Stimulated activated CD8-positive, alpha-beta memory T cell treated with anti-CD3 and anti-CD28 coated beads, Interleukin-4, amount 100 ng/mL, for 24 hours (primary cell): ENCODE measurements at places on chromosomes 6 and 20.
A peak's percentile ranks its signal among the peaks of the same experiment; 100 is the strongest.

DNA sequence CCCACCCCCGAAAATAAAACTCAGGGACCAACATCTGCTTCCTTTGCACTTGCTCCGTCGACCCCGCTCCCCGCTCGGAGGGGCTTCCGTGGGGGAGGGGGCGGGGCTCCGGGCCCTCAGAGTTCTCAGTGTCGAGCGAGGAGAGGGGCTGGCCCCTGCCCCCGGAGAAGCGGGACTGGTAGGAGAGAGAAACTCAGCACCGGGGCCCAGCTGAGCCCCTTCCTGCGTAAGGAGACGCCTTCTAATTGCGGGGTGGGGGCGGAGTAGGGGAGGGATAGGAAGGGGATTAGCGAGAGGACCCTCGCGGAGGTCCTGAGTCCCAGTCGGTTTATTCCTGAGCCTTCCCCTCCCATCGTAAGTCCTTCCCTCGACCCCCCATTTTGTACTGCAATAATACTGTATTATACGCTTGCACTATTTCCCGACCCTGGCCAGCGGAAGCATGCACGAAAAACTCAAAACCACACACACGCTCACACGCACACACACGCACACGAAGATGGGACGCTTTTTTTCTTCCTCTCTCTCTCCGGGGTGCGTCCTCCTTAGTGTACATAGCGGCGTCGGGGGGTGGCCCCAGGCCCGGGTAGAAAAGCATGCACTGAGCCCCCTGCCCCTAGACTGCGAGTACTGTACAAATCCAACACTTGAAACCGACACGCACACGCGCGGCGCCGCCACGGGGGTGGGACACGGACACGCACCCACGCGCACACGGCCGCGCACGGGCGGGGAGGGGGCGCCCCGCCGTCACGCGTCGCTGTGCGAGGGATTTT lies 22.1 kb upstream of the SLC22A7 start:
- DNase-seq, result no peak

DNA sequence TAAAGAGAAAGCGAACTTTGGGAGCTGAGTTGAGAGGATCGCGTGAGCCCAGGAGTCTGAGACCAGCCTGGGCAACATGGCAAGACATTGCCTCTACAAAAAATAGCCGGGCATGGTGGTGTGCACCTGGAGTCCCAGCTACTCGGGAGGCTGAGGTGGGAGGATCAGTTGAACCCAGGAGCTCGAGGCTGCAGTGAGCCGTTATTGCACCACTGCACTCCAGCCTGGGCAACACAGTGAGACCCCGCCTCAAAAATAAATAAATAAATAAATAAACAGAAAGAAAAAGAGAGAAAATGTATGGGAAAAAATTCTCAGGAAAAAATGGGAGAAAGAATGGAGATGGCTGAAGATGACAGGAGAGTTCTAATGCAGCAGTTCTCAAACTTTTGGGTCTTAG lies 2.5 kb downstream of the C20orf202 start:
- no peak for DNase-seq

- no peak for DNase-seq
Observed at GRCh38 chr6:43759136-43759906, 10.7 kb upstream of the VEGFA start.

- no peak for DNase-seq
Observed at GRCh38 chr20:16014436-16014835, 558.8 kb downstream of the KIF16B start.

DNA sequence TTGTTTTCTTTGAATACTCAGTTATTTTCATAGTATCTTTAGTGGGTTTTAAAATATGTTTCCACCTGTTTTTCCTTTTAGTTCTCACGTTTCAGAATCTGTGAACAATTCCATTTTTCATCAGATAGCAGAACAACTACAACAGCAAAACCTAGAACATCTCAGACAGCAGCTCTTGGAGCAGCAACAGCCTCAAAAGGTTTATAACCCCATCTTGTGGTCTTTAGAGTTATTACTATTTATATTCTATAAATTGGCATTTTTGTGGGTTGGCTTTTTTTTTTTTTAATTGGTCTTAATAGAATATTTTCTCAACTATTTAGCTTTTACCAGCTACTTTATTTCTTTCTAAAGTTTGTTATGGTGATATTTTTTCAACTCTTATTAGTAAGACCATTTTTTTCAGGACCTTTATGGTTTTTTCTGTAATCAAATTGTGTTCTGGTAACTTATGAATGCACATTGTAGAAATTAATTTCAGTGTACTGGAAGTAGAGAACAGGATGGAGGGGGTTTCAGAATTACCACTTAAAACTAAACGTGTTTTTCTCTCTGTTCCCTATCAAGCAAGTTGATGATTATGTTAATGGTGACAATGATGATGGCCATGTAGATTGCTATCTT lies 72.2 kb downstream of the SCAF8 start:
- no peak for DNase-seq

DNA sequence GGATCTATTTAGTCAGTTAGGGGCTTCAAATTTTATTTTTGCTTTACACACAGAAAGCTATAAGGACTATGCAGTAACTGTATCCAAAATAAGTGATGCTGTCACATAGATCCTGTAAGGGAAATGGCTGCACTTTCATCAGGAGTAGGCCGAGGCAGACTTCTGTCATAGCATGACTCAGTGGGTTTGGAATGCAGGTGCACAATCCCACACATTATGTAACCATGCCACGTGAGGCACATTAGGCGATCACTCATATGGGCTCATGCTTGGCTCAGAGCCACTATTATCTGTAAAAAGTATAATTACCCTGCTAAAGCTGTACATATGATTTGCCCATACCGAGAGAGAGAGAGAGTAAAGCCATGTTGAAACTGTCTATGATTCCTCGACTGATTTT lies 1189.4 kb upstream of the EYS start:
- DNase-seq, result no peak

DNA sequence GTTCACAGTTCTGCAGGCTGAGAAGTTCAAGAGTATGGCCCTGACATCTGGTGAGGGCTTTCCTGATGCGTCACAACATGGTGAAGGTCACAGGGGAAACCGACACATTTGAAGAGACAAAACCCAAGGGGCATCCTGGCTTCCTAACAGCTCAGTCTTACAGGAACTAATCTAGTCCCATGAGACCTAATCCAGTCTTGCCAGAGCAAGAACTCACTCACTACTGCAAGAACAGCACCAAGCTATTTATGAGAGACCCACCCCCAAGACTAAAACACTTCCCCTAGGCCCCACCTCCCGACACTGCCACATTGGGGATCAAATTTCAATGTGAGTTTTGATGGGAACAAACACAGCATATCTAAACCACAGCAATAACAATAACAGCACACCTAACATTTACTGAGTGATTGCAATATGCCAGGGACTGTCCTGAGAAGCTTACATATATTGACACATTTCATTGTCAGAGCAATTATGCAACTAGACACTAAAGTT lies 46.6 kb downstream of the TPBG start:
- DNase-seq, result no peak

- no peak for DNase-seq
Observed at GRCh38 chr6:30937265-30937664, 3.5 kb upstream of the MUCL3 start.

DNA sequence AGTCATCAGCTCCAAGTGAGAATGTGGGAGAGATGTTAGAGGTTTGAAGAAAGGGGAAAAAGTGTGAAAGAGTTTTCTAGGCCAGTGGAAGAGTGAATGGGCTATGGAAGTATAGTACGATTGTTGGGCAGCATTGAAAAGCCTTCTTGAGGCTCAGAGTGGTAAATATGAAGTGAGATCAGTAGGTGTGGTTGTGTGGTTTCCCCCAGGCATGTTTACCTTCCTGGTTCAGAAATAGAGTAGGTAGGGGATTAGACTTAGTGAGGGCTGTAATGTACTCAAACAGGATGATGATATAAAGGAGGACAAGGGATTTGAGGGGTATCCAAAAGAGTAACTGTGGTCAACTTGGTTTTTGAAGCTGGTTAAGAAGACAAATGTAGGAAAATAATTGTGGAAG lies 3.7 kb downstream of the MLIP start:
- DNase-seq, result no peak

DNA sequence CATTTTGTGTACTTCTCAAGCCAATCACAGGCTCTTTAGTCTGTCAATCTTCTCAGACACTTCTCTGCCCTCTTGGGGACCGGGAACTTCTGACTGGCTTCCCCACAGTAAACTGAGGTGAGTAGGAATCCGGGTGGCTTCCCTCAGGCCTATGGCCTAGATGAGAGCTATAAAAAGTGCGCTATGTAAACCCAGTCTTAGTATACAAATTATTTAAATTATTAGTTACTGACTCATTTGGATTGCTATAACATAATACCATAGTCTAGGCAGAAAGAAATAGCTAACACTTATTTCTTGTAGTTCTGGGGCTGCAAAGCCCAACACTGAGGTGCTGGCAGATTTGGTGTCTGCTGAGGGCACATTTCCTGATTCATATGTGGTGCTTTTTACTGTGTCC lies 109.2 kb upstream of the MCHR2 start:
- DNase-seq, result no peak

DNA sequence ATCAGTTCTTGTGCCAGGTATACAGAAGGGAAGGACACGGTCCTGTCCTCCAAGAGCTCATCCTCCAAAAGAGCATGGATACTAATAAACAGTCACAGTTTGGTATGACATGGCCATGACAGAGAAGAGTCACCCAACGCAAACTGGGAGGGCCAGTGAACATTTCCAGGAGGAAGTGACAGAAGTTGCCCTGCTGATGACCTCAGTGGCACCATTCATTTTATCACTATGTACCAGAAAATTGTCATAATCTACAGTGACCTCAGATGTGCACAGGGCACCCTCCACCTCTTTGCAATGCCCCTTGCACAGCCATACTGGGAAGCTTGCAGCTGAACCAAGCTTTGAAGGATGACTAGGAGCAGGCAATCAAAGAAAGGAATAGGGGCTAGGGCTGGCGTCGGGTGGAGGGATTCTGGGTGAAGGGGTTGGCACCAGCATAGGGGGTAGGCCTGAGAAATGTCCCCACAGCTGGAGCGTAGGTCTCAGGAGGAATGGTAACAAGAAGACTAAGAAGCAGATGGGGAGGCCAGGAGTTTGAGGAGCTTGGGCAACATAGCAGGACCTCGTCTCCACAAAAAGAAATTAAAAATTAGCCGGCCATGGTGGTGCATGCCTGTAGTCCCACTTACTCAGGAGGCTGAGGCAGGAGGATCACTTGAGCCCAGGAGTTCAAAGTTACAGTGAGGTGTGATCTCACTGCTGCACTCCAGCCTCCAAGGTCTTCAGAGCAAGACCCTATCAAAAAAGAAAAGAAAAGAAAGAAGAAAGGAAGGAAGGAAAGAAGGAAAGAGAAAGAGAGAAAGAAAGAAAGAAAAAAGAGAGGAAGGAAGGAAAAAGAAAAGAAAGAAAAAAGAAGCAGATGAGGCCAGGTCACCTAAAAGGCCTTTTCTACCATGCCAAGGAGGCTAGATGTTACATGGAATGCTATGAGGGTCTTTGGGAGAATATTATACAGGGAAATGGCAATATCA lies 65.3 kb upstream of the SNX9 start:
- DNase-seq, result no peak

GRCh38 chr6:107576852-107577251 lies 86.9 kb downstream of the SOBP start:
- no peak for DNase-seq

- no peak for DNase-seq
Observed at GRCh38 chr6:11128608-11129007, 17.1 kb upstream of the ERVFRD-1 start.

DNA sequence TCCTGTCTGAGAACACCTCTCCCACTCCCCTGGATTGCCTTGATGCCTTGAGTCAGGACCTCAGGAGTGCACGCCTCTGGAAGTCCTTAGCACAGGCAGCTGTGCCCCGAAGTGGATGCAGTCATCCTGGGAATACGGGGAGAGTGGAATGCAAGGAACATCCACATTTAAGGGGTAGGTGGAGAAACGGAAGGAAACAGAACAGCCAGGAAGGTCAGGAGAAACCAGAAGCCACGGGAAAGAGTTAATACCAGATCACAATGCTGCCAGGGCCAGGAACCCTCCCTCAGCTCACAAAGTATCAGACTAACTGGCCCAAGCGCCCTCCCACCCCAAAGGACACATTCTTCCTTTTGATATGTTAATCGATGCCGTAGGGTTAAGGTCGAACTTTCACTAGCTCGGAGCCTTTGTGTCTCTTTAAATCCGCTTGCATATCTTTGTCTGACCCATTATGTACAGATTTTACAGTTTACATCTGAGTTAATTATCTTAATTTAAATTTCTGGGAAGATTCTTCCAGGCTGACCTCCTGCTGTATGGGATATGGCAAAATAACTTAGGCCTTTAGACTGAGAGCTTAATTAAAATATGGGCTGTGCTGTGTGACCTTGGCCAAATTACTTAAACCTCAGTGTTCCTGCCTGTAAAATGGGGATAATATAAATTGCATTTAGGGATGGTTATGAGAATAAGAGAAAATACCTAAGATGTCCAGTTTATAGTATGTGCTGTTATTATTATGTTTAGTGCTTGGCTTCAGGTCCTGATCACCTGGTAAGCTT lies 24.0 kb upstream of the CCND3 start:
- no peak for DNase-seq

- no peak for DNase-seq
Observed at GRCh38 chr6:113909224-113909856, 52.2 kb downstream of the MARCKS start.

DNA sequence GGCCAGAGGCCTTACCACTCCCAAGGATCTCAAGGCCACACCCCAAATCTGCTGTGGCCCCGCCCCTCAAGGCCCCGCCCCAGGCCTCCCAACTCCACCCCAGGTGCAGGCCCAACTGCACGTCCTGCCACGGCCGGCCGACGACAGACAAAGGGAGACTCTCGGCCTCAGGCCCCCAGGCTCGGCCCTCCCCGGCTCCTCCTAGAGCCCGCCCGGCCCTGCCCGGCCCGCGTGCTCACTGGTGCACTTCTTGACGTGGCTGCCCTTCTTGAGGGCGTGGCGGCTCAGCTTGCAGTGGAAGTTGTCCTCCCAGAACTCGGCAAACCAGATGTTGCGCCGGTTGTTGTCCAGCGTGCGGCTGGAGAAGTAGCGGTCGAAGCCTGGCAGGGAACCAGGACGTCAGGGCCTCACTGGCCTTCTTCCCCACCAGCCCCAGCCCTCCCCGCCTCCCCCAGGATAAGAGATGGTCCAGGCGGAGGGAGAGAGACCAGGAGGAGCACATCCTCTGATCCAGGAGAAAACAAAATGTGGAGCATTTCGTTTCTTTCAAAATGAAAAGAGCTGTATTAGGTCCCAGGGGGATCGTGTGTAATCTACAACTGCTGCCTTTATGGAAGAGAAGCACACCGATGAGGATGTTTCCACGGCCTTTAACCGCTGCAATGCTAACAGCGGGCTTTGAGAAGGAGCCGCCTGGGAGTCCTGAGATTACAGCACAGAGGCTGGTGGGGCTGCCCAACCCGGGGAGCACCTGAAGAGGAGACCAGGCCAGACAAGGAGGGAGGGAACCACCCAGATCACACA lies 89.4 kb downstream of the GRM4 start:
- peak; percentile 14 for DNase-seq

DNA sequence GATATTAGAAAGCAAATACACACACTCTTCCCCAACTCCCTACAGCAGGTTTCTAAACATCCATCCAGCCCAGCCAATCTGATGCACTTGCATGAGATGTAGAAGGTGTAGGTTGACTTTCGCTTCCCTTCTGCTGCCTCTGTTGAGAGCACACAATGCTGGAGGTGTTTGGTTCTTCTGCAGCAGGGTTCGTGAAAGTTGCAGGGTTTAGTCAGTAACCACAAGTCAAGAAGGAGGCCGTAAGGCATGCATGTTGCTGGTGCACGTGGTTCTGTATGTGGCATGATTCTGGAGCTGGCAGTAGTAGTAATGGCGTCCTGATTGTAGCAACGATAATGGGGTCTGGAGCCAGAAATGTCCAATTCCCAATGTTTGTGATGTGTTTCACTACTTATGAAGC lies 53.0 kb downstream of the DEK start:
- no peak for DNase-seq

- DNase-seq, result no peak
Observed at GRCh38 chr6:143745166-143746133, 67.7 kb downstream of the PHACTR2 start.

GRCh38 chr20:4027590-4028265 lies 12.4 kb upstream of the RNF24 start:
- no peak for DNase-seq
